Natural killer cell treated with Interleukin-12 subunit alpha and Interleukin-12 subunit beta and Interleukin-15 and Interleukin-18, amount 100 ng/mL, for 72 hours (primary cell): ENCODE measurements at places on chromosomes 7 and 10.

DNA sequence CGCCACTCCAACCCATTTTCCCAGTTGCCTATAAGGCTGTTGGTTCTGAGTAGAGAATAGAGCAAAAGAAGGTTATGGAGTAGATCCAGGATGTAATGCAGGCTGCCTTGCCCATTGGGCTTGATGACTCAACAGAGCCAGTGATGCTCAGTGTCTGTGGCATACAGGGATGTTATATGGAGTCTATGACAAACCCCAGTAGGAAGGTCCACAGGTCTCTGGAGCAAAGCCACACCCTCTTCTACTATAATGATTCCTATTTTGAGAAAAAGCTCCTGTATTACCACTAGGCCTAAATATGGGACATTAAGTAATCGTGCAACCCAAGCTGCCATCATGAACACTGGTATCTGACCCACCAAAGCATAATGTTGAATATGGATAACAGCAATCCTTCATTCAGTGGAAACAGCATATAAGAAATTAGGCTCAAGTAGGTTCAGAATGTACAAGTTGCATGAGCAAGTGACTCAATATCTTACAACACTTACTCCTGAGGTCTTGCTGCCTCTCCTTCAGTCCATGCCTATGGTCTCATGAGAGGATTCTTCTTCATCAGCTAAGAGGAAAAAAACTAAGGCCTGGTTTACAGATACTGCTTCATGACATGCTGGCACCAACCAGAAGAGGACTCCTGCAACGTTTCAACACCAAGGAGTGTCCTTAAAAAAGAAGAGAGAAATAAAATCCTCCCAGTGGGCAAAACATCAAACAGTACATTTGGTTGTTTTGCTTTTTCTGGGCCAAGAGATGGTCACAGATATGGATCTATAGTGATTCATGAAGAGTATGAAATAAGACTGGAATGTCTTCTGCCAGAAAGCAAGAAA lies 14.8 kb upstream of the FHIP2A start:
- no peak for DNase-seq

GRCh38 chr10:110418218-110418617 lies 79.5 kb upstream of the DUSP5 start:
- DNase-seq, result no peak

GRCh38 chr7:115230882-115231571 lies 309.1 kb downstream of the MDFIC start:
- no peak for DNase-seq

DNA sequence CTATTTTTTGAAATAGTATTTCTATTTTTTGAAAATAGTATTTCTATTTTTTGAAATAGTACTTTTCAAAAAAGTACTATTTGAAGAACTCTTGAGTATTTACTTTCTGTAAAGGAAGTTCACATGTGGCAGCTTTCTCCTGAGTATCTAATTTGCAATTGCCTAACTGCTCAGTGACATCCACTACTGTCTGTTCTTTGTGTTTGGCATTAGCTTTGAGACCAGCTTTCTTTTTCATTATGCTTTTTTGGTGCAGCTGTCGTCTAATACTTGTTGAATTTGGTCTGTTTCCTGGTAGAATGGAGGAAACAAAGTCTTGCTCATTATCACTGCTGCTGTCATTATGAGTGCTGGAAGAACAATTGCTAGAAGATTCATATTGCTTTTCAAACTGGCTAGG lies 99.1 kb downstream of the BMPR1A start:
- no peak for DNase-seq

- no peak for DNase-seq
Measured at GRCh38 chr7:904847-905246, 28.5 kb downstream of the GET4 start.

DNA sequence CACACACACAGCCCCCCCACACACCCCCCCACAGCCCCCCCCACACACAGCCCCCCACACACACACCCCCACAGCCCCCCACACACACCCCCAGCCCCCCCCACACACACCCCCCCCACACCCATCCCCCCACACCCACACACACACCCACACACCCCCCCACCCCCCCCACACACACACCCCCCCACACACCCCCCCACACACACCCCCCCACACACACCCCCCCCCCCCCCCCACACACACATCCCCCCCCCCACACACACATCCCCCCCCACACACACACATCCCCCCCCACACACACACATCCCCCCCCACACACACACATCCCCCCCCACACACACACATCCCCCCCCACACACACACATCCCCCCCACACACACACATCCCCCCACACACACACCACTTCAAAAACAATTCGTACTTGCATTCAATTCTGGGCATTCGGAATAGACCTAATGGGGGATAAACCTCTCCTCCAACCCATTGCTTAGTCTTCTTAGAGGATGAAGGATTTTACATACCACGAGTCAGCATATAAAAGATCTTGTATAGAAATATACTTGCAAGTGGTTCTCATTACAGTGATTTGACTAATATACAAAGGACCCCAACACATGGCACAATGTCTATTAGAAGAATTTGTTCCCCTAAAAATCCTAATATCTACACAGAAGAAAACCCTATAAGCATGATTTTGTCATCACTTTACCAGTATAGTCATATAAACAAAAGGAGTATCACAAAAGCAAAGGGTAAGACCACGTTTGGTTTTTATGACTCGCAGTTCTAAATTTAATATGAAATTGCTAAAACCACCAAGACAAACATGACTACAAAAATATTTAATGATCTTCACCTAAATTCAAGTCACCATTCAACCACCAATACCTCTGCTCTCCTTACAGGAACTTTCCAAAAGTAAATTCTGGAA lies 80.9 kb downstream of the DIP2C start:
- DNase-seq, result no peak

DNA sequence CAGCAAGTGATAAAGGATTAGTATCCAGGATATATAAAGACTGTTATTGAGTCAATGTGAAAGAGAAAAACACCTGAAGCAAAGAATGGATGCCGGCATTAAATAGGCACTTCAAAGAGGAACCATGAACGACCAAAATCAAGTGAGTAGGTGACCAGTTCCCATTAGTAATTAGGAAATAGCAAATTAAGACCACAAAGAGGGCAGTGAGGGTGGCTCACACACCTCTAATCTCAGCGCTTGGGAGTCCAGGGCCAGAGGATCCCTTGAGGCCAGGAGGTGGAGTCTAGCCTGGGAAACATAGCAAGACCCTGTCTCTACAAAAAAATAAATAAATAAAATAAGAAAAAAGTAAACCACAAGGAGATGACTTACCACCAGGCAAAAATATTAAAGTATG lies 1.5 kb upstream of the ANTXRL start:
- no peak for DNase-seq

GRCh38 chr10:29757551-29758297 lies 123.0 kb upstream of the SVIL start:
- no peak for DNase-seq

GRCh38 chr10:48697821-48698764 lies 13.4 kb downstream of the WDFY4 start:
- no peak for DNase-seq

DNA sequence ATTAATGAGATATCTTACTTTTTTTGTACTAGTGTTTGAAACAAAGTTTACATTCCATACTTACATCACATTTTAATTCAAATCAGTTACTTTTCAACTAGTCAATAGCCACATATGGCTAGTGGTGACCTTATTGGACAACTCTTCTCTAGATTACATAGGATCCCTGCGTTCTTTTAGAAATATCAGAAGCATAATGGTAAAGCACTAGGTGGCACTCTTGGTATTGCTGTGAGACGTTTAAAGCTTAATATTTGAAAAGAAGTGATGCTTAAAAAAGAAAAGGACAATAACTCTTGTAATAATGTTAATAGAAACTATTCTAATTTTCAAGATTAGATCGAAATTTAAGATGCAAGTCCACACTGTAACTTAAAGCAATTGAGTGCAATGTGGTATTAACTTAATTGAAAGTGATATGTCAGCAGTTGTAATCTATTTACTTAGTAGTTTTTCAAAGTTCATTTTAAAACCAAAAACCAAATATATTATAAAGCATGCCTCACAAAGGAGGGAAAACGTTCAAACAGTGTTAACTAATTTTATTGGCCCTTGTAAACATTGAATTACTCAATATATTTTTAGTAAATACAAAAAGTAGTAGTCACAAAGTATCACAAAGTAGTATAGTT lies 339.1 kb downstream of the ATRNL1 start:
- DNase-seq, result no peak

GRCh38 chr7:144473908-144474307 lies 70.4 kb upstream of the NOBOX start:
- DNase-seq, result no peak

GRCh38 chr7:7294911-7295310 lies 112.6 kb downstream of the C1GALT1 start:
- DNase-seq, result no peak

DNA sequence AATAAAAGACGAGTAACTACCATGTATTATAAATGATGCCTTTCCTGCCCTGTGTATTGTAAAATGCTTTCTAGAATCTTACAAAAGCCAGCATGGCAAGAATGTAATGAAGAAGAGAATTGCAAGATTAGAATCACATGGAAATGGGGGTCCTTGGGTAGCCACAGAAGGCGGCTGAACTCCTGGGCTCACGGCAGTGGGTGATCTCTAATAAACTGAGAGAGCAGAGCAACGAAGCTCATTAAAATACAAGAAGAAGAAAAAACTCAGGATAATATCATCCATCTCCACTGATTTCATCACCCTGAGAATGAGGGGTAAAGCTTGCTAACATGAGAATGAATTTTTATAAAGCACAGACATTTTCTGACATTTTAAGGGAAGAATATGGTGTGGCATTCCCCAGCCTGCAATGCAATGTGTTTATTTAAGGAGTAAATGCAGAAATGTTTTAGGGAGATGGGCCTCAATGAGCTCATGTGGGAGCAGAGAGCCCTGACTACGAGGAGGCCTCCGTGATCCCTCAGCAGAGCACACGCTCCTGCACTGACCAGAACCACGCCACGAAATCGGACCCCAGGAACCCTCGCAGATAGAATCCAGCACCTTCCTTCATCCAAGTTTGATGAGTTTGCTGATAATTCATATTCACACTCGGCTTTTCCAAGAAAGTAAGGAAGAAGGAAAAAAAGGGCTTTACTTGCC lies 92.7 kb upstream of the PFKP start:
- no peak for DNase-seq

DNA sequence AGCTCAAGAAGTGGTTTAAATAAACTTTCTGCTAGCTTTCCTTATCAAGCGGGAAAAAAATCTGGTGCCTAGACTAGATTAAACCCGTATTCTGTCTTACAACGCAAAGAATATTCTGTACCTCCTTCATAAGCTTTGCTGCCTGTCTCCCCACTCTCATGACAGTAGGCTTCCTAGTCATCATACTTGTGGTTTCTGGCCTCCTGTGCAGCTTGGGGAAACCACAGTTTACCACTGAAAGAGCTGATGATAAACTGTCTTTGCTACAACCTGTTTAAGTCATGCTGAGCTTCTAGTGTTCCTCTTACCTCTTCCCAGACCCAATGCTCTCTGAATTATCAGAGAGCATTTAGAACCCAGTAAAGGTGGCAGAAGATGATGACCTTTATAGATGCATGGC lies 55.0 kb downstream of the PODXL start:
- DNase-seq, result no peak

DNA sequence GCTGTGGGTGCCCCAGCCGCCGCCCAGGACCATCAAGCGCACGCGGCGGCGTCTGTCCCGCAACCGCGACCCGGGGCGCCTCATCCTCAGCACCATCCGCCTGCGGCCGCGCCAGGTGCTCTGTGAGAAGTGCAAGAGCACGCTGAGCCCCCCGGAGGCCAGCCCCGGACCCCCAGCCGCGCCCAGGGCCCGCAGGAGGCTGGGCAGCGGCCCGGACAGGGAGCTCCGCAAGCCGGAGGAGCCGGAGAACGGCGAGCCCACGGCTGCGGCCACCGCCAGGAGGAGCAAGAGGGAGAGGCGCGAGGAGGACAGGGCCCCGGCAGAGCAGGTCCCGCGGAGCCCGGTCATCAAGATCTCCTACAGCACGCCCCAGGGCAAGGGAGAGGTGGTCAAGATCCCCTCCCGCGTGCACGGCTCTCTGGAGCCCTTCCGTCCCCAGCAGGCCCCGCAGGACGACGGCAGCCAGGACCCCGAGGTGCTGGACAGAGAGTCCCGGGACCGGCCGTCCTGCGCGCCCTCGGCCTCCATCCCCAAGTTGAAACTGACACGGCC lies 8.0 kb downstream of the PWWP2B start:
- DNase-seq, result no peak

DNA sequence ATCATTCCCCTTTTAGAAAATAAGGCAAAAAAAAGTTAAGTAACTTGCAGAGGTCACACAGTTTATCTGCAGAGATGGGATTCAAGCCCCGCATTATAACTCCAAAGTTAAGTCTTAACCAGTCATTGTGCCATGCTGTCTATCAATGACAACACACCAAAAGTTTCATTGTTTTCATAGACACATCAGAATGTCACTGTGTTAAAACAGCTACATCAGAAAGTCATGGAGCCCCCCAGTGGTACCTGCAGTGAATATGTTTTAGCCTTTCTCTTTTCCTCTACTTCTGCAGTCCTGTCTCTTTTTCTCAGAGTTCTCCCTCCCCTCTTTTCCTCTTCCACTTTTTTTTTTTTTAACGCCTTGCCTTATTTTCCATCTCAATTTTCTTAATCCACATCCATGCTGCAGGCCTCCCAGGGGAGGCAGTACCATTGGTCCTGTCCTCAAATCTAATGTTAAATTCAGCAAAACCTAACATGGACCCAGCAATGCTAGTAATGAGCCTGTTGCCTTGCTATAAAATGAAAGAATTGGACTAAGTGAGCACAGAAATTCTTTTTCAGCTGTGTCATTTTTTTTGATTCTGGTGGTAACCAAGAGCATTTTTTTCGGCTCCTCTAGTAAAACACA lies 3.8 kb upstream of the NRCAM start:
- DNase-seq, result no peak

GRCh38 chr10:103643381-103643780 lies 149.9 kb downstream of the NEURL1 start:
- DNase-seq, result no peak

GRCh38 chr7:2497500-2498336 lies 21.5 kb upstream of the GRIFIN start:
- DNase-seq, result no peak

- no peak for DNase-seq
Measured at GRCh38 chr7:9250876-9251275, 817.5 kb downstream of the NXPH1 start.

GRCh38 chr10:45557275-45557905 lies 115.2 kb downstream of the ZFAND4 start:
- peak; percentile 75 for DNase-seq

DNA sequence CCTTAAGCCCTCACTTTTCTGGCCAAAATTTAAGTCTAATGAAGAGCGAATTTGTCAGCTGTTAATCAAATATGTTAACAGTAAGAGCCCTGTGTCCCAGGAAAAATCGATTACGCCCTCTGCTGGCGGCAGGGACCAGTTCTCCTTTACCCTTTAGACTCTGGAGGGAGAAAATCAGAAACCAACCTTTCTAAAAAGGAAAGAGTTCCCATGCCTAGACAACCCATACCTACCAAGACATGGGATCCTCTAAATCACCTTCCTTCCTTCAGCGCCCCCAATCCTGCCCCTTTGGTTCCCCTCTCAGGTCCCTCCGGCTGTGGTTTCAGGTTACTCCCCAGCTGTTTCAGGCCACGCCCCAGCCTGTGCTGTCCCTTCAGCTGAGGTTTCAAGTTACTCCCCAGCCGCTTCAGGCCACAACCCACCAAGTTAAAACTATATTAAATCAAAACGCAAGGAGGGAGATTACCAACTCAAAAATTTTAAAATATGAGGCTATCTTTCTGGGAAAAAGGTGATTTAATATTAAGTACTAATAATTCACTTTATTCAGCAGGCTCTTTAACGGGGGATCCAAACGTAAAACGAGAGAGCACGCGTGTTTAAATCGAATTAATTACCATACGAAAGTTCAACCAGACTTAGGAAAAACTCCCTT lies 1.4 kb upstream of the AKR1B15 start:
- peak; percentile 72 for DNase-seq
